ENCODE measurements at places on chromosomes 5 and 9. TPM values are rescaled to one million over a fixed set of nuclear protein-coding genes. Genes with fewer than 3 reads are reported as not detected.

DNA sequence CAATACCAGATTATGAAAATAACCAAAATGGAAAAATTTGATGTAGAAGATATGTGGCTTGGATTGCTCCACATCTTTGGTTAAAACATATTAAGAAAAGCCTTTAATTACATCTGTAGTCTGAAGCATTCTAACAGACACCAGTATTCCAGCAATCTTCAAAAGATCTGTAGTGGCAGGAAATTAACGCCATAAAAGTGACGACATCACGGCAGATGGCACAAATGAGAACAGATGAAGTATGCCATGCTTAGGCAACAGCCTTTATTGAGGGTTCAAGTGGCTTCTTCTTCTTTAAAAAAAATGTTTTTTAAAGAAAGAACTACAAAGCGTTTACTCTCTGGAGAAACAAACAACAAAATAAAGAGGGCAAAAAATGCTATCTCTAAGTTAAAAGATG, 164.2 kb downstream of the MEF2C start:
- H3K36me3 ChIP-seq: no peaks in the 10 kb centered on the region
- H3K4me1 ChIP-seq: no peaks in the 10 kb centered on the region
- H3K27ac ChIP-seq: no peak overlapping the region
- H3K4me3 ChIP-seq: no peak overlapping the region
- H3K27me3 ChIP-seq: peaks cover 8% of the 10 kb centered on the region

DNA sequence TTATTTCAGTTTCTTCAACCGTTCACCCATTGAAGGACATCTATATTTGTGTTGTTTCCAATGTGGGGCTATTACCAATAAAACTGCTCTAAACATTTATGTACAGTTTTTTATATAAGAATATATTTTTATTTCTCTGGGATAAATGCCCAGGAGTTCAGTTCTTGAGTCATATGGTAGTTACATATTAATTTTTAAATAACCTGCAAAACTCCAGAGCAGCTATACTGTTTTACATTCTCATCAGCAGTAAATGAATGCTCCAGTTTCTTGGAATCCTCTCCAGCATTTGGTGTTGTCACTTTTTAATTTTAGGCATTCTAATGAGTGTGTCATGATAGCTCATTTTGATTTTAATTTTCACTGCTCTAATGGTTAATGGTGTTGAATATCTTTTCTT, 36.2 kb downstream of the CDK7 start:
- no peaks in the 10 kb centered on the region for H3K36me3 ChIP-seq
- DNase-seq: no peak
- no peaks in the 10 kb centered on the region for H3K4me1 ChIP-seq

GRCh38 chr5:56849671-56850070, 34.3 kb downstream of the MAP3K1 start:
- no peak overlapping the region for H3K4me3 ChIP-seq
- no peak for DNase-seq
- peaks cover 42% of the 10 kb centered on the region for H3K4me1 ChIP-seq
- H3K27ac ChIP-seq: no peak overlapping the region

The HTR1A gene
- not detected for total RNA-seq

GRCh38 chr9:125255781-125256391, 5.7 kb upstream of the GAPVD1 start:
- no peaks in the 10 kb centered on the region for H3K27me3 ChIP-seq
- no peak overlapping the region for H3K27ac ChIP-seq
- no peaks in the 10 kb centered on the region for H3K4me1 ChIP-seq
- H3K4me3 ChIP-seq: no peak overlapping the region
- no peaks in the 10 kb centered on the region for H3K36me3 ChIP-seq
- no peak for DNase-seq

The CCDC69 gene
- 112 TPM for total RNA-seq

DNA sequence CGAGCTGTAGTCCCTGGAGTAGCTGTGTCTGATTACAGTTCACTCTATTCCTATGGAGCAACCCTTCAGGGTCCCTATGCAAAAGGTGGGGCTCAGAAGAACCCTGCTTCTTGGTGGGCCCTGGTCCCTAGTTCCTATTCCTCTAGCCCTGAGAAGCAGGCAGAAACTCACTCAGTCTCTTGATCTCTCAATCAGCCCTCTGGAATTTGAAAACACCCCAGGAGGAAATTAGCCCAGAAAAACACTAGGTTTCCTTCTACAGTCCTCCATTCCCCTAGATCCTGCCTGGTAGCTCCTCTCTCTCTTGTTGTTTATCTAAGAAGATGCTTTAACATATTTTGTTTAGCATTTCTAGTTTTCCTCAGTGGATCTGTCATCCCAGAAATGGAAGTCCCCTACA, 7.6 kb downstream of the RGS3 start:
- H3K4me3 ChIP-seq: no peak overlapping the region
- H3K36me3 ChIP-seq: no peaks in the 10 kb centered on the region
- DNase-seq: no peak
